IMR-90 (cell line): ENCODE measurements at places on chromosomes 7 and 10.

DNA sequence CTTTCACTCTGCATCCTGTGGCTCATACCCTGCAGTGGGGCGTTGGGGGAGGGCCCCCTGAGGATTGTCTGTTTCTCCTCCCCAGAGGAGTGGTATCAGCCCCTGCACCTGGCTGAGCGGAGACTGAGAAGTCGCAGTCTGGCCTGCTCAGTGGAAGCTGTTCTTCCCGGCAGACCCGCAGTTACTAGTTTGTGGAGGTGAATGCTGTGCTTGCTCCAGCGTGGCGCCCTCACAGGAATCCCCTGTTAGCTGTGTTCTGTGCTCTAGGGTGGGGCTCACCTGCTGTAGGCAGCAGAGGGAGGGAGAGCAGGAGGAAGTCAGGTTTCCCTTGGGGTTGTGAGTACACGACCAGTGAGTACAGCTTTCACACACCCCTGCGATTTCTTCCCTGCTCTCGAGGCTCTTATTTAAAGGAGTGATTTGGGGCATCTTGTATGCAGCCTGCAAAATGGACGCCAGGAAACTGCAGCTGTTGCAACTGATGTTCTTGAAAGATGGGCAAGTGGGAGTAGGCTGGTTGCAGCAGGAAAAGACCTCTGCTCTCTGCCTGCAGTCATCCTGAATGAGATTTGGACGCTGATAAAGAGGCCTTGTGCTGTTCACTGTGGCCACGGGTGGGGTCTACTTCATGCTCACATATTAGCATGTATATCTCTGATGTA lies 66.4 kb downstream of the HK1 start:
- no peak for DNase-seq

DNA sequence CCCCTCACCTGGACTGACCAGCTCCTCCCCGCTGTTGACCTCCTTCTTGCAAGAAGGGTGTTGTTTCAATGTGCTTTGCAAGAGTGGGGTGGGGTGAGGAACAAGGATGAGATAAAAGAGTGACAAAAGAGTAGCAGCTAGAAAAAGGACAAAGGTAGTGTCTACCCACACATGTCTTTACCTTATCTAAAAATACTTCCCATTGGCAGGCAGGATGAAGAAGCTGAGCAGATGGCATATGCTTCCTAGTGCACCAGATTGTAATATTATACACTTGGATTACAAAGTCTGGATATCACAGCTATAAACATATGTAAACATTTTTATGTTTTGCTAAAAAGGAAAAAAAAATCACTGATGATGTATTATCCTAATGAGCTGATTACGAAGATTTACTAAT lies 34.5 kb downstream of the CHN2 start:
- DNase-seq, result no peak

DNA sequence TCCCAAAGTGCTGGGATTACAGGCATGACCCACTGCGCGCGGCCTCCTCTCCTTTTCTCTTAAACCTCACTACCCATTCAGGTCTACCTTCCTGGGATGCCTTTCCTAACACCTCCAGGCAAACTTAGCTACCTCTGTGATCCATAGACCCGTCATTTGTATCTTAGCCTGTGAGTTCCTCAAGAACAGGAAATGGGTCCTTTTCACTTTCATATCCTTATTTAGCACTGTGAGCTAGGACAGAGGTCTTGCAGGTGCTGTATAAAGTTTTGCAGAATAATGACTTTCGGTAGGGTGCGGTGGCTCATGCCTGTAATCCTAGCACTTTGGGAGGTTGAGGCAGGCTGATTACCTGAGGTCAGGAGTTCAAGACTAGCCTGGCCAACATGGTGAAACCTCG lies 215.7 kb downstream of the RELN start:
- no peak for DNase-seq

DNA sequence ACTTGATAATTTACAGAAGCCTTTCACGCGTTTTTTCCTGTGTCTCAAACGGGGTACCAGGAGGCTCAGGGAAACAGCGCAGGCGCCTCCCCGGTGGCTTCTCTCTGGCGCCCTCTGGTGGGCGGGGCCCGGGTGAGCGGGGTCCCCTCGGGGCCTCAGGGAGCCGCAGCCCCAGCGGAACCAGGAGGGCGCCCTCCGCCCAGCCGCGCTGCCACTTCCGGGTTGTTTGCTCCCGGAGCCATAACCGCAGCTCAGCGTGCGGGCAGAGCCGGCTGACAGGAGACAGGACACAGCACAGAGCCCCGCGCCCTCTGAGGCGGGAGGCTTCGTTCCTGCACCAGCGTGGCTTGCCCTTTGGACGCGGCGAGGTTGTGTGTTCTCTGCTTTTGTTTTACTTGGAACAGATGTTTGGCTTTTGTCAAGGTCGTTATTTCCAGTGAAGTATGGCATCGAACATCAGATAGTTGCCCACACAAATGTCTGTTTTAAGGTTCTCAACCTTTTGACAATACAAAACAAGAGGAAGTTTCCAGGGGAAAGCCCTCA lies 6.9 kb upstream of the CYP2E1 start:
- DNase-seq, result peak; percentile 30

DNA sequence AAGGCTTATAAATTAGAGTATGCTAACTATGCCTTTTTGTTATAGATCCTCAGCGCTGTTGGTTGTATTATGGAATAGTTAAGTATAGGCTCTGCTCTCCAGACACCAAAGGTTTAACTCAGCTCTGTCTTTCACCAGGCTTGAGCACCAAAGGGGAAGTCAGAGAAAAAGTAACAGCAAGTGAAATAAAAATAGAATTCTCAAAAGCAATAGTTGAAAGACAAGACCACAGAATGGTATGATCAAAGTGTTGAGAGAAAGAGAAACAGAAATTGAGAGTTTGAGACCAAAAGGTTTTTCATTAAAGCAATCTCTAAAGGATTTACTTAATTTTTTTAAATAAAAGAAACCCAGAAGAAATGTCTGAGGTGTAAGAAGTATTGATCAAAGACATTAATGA lies 529.8 kb upstream of the C7orf33 start:
- no peak for DNase-seq

DNA sequence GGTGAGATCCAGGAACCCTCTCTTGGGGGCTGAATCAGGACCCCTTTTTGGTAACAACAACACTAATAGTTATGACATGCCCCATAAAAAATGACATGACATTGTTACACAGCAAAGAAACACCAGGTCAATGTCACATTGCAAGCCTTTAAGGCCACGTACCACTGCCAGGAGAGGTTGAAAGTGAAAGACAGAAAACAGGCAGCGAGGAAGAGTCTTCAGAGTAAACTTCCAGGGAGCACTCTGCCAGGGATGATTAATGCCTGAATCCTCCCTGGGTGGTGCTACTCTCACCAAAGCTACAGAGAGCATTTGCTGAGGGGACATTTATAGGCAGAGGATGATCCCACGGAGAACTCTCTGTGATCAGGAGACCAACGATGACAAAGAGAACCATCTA lies 551.6 kb downstream of the CALN1 start:
- DNase-seq, result no peak

- DNase-seq, result peak; percentile 27
These were observed 10.1 kb upstream of the OPN4 start for GRCh38 chr10:86644152-86644793.

- no peak for DNase-seq
These were observed 35.5 kb downstream of the ICA1 start for GRCh38 chr7:8226501-8226900.

DNA sequence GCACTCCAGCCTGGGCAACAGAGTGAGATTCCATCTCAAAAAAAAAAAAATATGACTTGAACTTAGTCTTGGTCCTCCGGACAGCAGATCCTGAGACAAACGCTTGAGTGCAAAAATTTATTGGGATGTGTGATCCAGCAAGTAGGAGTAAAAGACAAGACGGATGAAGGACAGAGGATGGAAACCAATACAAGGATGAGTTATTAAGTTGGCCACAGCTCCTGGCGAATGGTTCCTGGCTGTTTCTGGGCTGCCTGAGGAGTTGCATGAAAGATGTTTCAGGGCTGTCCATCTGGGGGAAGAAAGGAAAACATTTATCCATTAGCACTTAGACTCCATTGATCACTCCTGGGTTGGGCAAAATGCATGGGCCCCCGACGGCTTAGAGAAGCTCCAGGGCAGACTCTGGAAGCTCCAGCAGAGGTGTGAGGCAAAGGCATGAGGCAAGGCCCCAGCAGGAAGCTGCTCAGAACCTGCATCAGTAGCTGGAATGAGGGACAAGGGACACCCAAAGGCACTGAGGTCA lies 98.3 kb upstream of the ZNF438 start:
- no peak for DNase-seq

DNA sequence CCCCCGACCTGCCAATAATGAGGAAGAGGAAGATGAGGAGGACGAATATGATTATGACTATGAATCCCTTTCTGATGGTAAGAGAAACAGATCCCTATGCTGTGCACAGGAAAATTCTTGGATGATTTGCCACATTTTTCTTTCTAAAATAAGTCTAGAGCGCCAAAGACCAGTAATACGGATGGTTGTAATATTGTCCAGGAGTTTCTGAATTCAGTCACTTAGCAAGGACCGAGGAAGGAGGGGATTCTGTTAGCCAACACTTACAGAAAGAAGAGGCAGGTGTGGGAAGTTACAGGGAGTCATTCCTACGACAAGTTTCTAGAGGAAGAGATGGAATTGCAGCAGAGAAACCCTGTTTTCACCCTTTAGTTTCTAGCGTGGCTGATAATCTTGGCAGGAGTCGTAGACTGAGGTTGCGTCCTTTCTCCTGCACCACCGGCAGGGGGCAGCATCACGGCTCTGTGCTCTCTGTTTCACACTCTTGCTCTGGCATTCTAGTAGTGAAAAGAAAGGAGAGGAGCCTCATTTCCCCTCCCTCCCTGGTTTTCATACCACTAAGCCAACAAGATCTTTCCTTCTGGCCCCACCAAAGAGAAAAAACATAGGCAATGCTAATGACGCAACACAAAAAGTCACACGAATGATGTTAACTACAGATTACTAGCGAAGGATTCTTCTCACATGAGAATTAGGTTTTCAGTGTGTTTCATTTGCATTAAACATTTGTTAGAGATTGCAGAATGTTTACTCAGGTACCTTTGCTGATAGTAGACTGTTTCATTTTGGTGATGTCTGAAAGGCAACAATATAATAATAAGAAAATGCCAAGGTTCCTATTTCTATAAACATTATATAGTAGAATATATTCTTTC lies 82.7 kb downstream of the NOC3L start:
- DNase-seq, result peak; percentile 29

DNA sequence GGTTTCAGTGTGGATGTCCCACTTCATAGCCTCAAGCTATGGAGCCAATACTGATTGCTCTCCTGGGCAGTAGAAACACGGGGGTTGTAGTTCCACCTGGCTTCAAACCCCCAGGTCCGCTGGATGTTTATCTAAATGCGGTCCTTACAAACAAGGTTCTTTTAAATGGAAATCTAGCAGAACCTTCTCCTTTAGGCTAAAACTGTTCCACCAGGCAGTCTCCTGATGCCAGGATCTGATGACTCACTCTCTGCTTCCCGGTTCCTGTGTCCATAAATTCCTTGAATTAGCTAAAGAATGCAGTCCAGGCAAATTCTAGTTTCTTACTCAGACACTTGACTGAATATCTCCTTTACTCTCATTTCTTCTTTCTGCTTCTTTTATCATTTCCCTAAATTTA lies 108.4 kb upstream of the FAM3C start:
- DNase-seq, result peak; percentile 76

DNA sequence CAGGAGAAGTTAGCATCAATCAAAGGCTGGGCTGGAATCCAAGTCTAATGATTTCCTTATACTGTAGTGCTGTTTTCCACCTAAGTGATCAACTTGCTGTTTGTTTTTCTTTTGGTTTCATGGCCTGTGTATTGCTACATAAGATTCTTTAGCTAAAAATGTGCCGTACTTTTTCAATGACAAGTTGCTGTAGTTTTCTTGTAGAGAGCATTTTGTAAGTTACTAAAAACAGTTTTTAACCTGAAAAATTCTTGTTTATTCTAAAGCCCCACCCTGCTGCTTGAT lies 1.3 kb downstream of the HELLS start:
- peak; percentile 12 for DNase-seq

DNA sequence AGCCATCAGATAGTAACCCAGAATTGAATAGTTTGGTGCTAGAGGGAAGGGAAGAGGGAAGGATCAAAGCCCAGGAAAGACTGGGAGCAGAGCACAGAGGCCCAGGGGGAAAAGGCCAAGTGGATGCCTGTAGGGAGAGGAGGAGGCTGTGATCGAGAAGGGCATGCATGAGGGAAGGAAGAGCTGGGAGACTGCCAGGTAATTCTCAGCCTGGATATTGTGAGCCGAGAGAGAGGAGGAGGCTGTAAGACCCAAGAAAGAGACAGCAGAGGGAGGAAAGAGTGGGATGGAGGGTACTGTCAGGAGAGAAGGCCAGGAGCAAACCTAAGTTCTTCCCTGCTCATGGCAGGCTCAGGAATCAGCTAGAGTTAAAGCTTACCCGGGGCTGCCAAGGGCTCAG lies 178.2 kb downstream of the CCDC3 start:
- DNase-seq, result no peak

DNA sequence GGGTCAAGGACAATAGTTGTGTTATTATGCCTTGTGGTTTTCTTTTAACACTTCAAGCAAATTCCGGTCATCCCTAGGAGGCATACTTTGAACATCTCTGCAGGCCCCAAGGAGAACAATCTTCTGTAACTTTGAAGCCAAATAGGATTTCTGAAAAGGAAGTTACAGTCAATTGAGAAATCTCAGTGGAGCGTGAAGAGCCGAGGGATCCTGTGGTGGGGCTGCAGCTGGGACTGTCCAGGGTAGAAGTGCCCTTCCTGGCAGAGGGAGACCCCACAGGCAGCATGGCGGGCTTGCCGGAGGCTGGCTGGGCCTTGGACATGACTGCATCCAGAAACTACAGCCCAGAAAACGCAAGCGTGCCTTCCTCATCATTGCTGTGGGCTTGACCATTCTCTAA lies 179.7 kb downstream of the PTPN20 start:
- no peak for DNase-seq

- no peak for DNase-seq
These were observed 18.9 kb downstream of the OPTN start for GRCh38 chr10:13118784-13119410.

- no peak for DNase-seq
These were observed 743.3 kb downstream of the GRID1 start for GRCh38 chr10:85623342-85623741.

DNA sequence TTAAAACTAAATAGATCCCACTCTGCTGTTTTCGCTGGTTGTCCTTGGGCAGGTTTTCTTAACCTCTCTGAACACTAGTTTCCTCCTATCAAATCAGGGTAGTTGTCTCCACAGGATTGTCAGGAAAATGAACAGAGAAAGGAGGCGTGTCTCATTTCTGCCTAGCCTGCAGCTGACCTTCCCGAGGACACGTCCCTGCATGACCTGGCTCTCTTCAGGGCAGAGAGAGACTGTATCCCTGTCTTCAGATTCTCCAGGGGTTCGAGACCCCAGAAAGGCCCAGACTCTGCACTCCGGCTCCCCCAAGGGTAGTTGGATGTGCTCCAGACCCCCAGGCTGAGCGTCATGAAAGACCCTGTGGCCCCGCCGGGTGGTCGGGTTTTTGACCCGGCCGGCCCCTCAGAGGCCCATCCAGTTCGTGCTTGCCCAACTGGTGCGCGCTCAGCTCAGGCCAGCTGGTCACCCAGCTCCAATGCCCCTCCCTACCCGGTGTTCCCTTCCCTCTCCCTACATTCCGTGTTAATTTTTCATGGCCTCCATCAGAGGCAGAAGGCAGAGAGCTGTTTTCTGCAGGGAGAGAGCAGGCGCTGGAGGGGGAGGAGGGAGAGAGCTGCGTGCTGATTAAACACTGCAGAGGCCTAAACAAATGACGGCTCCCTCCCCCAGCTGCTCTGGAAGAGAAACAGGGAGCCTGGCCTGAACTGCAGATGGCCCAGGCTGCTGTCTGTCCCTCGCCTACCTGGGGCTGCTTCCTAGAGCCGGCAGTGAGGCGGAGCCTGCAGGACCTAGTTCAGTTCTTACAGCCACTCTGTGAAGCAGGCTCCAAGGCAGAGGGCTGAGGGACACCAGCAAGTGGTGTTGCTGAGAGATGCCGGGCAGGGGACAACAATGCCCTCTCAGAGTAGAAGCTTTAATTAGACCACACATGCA lies 86.2 kb upstream of the PPIF start:
- DNase-seq, result peak; percentile 80
